COLO829 (cell line): ENCODE measurements at places on chromosomes 12 and 14.

- no peak for DNase-seq
These were observed 544.0 kb downstream of the GALC start for GRCh38 chr14:87449016-87449415.

DNA sequence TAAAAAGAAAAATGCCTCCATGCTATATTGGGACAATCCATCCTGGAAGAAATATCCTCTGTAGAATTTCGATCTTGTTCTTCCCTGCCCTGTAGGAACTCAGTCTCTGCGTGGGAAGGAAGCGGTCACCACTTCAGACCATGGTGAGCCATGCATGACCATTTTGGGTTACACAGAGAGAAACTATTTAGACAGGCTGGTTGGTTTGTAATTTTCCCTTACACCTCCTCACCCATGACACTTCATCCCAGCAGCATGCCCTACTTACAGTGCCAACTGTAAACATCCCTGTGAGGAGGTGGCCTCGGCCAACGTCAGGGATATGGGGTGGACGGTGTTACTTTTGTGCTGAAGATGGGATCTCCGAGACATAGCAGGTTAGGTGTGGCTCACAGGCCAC lies 121.4 kb downstream of the SMOC1 start:
- DNase-seq = no peak

DNA sequence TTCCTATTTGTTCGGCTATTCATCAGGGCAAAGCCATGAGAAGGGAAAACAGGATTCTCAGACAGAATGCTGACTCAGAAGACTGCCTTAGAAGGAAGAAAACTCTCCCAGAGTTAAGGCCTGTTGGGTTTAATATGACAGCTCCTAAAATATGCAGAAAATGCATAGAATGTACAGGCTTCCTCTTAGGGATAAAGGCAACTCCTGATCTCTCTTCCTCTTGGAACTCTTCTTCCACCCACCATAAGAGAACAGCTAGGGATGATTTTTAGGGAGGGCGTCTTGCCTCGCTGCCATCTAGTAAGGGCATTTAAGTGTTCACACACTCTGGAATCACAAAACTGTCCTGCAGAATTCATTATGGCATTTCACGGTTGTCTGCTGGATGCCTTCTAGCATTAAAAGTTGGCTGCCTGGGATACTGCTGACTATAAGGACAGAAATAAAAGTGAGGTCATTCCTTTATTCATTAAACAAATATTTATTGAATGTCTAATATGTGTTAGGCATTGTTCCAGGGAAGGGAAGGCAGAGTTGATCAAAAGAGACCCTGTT lies 73.7 kb downstream of the DCAF5 start:
- peak; percentile 50 for DNase-seq

GRCh38 chr12:105427883-105428282 lies 97.4 kb downstream of the C12orf75 start:
- no peak for DNase-seq

- peak; percentile 4 for DNase-seq
These were observed 37.6 kb upstream of the SLCO1C1 start for GRCh38 chr12:20657496-20657895.

- DNase-seq = no peak
These were observed 23.1 kb upstream of the GNS start for GRCh38 chr12:64782191-64782876.

DNA sequence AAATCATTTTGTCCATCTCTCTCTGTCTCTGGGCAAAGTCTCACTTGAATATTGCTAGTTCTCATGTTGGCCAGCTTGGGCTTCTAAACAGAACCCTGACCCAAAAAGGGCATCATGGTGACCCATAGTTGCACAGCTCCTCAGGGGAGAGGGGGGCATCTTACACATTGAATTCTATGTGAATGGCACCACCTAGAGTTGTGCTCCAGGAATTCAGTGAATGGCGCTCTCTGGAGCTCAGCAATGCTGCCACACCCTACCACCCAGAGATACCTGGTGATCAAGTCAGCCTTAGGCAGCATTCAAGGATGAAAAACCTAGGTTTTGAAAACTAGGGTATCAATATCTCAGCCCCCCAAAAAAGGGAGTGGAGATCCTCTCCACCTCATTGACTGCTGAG lies 50.6 kb downstream of the SMUG1 start:
- DNase-seq = no peak

GRCh38 chr14:57182760-57183503 lies 85.8 kb downstream of the EXOC5 start:
- DNase-seq = peak; percentile 51

- no peak for DNase-seq
These were observed 10.2 kb downstream of the VASH1 start for GRCh38 chr14:76771437-76771980.

GRCh38 chr12:22160396-22161003 lies 114.5 kb downstream of the CMAS start:
- DNase-seq = peak; percentile 8

- DNase-seq = no peak
These were observed 3.8 kb upstream of the SDSL start for GRCh38 chr12:113418213-113418879.

DNA sequence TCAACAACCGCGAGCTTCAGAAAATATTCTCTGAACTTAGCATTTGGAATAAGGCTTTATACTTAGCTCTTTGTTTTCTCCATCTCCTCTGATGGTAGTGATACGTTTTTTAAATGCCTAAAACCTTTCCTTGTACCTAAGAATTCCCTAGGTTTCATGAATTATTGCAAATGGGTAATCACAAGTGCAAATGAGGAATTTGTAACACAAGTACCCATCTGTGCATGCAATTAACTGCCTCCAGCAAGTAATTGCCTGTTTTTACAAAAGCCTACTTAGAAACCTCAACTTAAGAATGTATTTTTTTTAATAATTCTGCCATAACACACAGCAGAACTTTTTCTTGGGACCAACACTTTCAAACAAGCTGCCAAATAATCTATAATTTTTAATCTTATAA lies 149.2 kb downstream of the PHLDA1 start:
- no peak for DNase-seq

DNA sequence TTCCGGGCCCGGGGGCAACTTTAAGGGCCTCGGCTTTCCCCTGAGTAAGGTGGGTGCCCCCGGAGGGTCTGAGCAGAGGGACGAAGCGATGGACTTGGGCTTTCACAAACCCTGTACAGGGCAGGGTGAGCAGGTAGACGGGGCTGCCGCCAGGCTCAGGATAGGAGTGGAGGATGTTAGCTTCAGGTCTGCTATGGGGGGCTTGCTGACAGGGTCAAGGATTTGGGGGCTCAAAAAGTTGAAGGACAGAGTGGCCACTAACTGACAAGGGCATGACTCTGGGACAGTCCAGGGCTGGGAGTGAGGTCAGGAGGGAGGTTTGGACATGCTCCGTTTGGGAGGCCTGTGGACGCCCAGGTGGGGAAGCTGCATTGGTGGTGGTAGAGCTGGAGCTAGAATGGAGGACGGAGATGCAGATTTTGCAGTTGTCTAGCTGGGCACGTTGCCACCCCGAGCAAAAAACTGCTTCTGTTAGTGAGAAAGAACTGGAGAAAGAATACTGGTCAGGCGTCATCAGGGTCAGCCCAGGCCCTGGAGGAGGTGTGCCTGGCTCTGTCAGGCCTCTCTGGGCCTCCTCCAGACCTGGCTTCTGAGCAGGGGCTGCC lies 113.3 kb downstream of the ADGRD1 start:
- DNase-seq = no peak

DNA sequence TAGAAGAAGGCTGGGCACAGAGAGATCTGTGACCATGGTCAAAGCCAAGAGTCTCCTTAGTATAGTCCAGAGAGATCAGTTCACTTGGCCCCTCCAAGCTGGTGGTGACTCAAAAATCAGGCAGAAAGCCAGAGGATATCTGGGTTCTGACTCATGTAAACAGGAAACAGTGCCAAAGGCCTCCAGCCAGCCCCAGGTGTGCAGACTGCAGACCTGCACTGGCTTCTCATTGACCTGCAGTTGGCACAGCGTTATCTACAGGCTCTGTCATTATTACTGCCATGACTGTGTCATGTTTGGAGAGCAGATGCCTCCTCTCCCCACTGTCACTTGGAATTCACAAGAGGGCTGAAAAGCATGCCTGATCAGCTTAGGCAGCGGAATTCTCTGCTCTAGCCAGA lies 295.7 kb upstream of the PRKD1 start:
- peak; percentile 84 for DNase-seq

- no peak for DNase-seq
These were observed 905 bp upstream of the CIPC start for GRCh38 chr14:77097006-77097699.

- DNase-seq = no peak
These were observed 461 bp downstream of the SLC8A3 start for GRCh38 chr14:70188322-70188658.

DNA sequence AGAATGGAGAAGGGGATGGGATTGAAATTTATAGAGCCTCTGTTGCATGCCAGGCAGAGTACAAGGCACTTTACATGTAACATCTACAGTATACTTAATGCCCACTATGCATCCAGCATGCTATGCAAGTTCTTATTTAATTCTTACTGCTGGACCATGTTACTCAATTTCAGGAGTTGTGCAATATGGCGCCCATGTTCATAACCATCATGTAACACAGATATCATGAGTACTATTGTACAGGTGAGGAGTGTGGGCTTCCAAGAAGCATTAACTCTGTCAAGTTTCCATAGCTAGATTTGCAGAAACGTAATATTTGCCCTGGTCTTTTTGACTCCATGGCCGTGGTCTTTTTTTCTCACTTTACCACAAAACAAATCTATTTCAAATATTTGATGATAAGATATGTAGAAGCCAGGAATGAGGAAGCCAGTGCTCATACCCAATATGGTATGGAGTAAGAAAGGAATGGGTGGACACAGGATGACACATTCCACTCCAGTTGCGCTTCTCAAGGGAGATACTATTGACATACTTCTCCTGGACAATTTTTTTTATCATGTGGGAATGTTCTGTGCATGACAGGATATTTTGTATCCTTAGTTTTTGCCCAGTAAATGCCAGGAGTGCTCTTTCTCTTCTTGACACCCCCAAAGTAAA lies 191.8 kb downstream of the C12orf75 start:
- DNase-seq = no peak

GRCh38 chr12:27974735-27975221 lies 2.2 kb upstream of the PTHLH start:
- no peak for DNase-seq

GRCh38 chr12:93569656-93570551 lies 2.6 kb upstream of the SOCS2 start:
- peak; percentile 94 for DNase-seq
